T-helper 17 cell (primary cell): ENCODE measurements at places on chromosomes 2 and 18. TPM values are rescaled to one million over a fixed set of nuclear protein-coding genes. Genes with fewer than 3 reads are reported as not detected.

GRCh38 chr18:507636-508035 lies 7.1 kb upstream of the COLEC12 start:
- no peak for DNase-seq
- H3K36me3 ChIP-seq: no peaks in the 10 kb centered on the region
- H3K27me3 ChIP-seq: peaks cover 14% of the 10 kb centered on the region
- no peaks in the 10 kb centered on the region for H3K4me1 ChIP-seq
- no peak overlapping the region for H3K4me3 ChIP-seq

DNA sequence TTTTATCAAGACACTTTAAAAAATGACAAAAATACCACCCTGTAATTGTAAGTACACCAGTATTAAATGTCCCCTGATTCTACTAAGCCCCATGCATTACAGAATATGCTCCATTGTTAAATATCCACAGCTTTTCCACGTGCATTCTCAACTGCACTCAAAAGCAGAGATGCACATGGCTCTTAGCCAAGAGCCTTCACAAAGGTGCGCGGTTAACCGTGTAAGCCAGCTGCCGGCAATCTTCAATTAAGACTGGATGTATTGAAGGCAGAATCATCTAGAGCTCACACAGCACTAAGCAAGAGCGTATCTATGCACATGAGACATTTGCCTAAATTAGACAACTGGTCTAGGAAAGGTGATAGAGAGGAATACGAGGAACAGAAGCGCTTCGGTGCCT lies 278.3 kb downstream of the NAPG start:
- DNase-seq: no peak
- H3K36me3 ChIP-seq: no peaks in the 10 kb centered on the region
- no peak overlapping the region for H3K4me3 ChIP-seq
- H3K27ac ChIP-seq: no peak overlapping the region

The UGT1A1 gene
- total RNA-seq: not detected

The ALPG gene
- total RNA-seq: not detected

GRCh38 chr2:234257859-234258561 lies 207.5 kb downstream of the SPP2 start:
- no peaks in the 10 kb centered on the region for H3K27me3 ChIP-seq
- DNase-seq: no peak
- H3K36me3 ChIP-seq: peaks cover 2% of the 10 kb centered on the region
- peak overlapping the region; percentile 21 for H3K27ac ChIP-seq
- peaks cover 12% of the 10 kb centered on the region for H3K4me1 ChIP-seq

DNA sequence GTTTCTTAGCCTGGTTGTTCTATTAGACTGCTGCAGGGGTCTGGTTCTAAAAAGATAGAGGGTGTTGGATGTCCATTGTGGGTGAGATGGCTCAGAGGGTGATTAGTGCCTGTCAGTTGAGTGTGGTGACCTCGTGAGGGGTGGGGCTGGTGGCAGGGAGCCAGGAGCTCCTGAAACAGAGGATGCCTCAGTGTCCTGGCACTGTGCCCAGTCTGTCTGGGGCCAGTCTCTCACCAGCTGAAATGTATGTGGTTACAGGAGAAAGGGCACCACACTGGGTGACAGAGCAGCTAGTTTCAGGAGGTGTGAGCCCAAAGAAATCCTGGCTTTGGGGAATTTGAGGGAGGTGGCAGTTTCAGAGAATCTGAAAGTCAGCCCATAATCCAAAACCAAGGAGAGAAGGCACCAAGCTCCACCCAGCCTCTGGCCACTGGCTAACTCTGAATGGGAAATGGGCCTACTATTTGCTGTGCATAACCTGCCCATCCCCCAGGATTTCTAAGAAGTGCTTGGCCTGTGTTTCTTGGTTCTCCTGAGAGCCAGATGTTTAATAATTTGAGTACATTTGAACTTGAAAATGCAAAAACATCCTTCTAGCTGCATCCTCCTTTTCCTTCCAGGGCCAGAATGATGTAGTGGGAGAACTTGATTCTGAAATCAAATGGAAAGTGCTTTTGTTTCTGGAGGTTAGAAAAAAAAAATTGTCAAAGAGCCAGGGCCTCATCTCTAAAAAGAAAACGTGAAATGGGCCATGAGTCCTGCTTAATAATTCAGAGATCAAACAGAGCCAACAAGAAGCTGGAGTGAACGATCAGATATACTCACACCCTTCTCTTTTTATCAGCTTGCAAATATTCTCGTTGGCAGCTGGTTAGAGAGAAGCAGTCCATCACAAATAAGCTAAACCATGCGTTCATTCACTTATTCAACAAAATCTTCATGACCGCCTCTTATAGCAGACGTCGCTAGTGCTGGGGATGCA lies 92.3 kb downstream of the B3GNT2 start:
- H3K27ac ChIP-seq: peak overlapping the region; percentile 24
- peaks cover 4% of the 10 kb centered on the region for H3K4me1 ChIP-seq
- no peaks in the 10 kb centered on the region for H3K27me3 ChIP-seq
- no peaks in the 10 kb centered on the region for H3K36me3 ChIP-seq
- no peak overlapping the region for H3K4me3 ChIP-seq

The GALNT1 gene
- 28.3 TPM for total RNA-seq

- H3K4me1 ChIP-seq: no peaks in the 10 kb centered on the region
- no peaks in the 10 kb centered on the region for H3K27me3 ChIP-seq
- H3K36me3 ChIP-seq: no peaks in the 10 kb centered on the region
Measured at GRCh38 chr2:39523308-39524044, 86.4 kb upstream of the MAP4K3 start.
